Esophagus mucosa (tissue), 1 donor: ENCODE measurements at places on chromosomes 1 and 21. TPM values are rescaled to one million over a fixed set of nuclear protein-coding genes. Genes with fewer than 3 reads are reported as not detected.

GRCh38 chr21:18168108-18168507 lies 76.5 kb upstream of the CHODL start:
- ATAC-seq = peak; percentile 64

DNA sequence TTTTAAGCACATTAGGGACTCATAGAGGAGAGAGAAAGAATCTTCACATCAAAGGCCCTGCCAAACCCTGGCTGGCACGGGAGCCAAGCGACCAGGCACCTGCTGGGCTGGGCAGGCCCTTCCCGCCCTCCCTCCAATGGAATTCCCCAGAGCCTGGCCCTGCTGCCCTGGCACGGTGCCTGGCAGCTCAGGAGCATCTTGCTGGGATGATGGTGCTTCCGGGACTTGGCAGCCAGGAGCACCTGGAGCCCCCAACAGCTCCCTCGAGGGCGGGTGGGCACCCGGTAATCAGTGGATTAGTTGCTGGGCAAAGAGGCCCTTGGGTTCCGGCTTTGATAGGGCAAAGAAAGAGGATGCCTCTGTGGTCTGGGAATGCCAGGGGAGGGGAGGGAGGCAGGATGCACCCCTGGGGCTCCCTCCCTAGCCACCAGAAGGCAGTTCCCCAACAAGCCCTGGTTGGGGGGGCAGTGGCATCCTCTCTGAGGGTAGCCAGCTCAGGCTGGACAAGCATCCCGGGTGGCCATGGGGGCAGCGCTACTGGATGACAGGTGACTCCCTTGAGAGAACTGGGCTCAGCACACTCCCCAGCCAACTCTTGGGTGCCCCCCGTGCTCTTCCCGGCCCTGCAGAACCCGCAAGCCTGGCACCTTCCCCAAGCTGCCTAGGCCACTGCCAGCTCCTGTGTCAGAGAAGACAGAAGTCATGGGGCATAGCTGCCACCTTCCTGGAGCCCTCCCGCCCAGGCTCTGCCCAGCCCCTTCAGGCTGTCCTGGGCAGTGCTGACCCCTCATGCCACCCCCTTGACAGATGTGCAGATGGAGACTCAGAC lies 26.4 kb downstream of the KRTAP10-1 start:
- no peak for ATAC-seq

- no peak for ATAC-seq
Observed at GRCh38 chr1:82562448-82562847, 761.7 kb downstream of the ADGRL2 start.

DNA sequence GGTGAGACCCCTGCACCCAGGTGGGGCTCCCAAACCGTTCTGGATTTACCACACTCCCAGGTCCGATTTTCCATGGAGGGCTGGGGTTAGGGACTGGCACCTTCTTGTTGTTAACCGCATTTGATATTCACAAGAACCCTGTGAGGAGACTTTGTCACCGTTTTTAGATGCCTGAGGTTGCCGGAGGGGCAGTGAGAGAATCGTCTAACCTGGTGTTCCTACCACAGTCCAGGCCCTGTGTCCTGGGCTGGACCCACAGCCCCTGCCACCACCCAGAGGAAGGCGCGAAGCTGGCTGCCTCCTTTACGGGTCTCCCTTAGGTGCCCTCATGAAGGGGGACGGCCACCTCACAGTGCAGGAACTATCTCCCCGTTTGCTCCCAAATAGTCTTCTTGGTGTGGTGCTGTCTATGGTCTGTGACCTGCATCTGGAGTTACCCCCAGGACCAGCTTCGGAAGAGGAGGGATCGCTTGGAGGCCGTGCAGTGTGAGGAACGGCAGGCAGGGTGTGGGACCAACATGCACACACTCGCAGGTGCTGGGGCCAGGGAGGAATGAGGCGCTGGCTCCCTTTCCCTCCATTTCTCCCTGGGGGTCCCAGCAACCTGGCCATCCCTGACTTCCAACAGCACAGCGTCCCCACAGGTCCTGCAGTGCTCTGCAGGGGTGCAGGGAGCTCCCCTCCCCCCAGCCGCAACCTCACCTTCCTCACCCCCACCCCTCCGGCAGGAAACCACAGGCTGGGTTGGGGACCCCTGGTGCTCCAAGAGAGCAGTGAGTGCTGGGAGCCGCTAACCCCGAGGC lies 7.0 kb downstream of the SIM2 start:
- peak; percentile 14 for ATAC-seq

GRCh38 chr21:44551340-44551961 lies at the start of gene KRTAP10-2:
KRTAP10-2 (minus strand) TSS chr21:44551505; CDS start chr21:44551458, 47 bp downstream.
- peak; percentile 36 for ATAC-seq

The RALGPS2 gene
- 30.4 TPM for total RNA-seq

DNA sequence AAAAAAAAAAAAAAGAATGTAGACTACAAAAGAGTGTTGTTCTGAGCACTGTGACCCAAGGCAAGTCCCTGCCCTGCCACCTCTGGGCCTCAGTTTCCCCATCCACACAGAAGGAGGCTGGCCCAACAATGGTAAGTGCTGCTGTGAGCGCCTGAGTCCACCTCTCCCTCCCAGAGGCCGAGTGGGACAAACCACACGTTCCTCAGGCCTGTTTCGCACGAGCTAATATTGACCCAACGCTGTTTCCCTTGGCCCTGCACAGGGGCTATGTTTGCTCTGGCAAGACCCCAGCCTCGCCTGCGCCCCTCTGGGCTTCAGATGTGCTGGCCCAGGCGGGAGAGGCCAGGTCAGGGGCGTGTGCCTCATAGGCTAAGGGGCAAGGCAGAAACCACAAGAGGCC lies 12.6 kb upstream of the LAPTM5 start:
- no peak for ATAC-seq

The C1orf56 gene
- total RNA-seq = 1.3 TPM

GRCh38 chr1:198933515-198934222 lies 294.8 kb downstream of the PTPRC start:
- no peak for ATAC-seq

The OLFML2B gene
- 0.72 TPM for total RNA-seq

- ATAC-seq = no peak
Observed at GRCh38 chr21:36985751-36986594, 19.5 kb upstream of the HLCS start.

The CAMK2N1 gene
- 7.7 TPM for total RNA-seq

- no peak for ATAC-seq
Observed at GRCh38 chr1:98351561-98351960, 310.0 kb upstream of the SNX7 start.

- ATAC-seq = no peak
Observed at GRCh38 chr1:203090421-203091198, 4.8 kb upstream of the MYOG start.

- ATAC-seq = no peak
Observed at GRCh38 chr1:194151056-194151455, 964.6 kb upstream of the B3GALT2 start.

The NES gene
- total RNA-seq = 3.0 TPM

The C8A gene
- total RNA-seq = not detected

The GCSAML gene
- not detected for total RNA-seq

The PDIK1L gene
- total RNA-seq = 8.2 TPM

- no peak for ATAC-seq
Observed at GRCh38 chr1:108007070-108007469, 42.1 kb upstream of the VAV3 start.

DNA sequence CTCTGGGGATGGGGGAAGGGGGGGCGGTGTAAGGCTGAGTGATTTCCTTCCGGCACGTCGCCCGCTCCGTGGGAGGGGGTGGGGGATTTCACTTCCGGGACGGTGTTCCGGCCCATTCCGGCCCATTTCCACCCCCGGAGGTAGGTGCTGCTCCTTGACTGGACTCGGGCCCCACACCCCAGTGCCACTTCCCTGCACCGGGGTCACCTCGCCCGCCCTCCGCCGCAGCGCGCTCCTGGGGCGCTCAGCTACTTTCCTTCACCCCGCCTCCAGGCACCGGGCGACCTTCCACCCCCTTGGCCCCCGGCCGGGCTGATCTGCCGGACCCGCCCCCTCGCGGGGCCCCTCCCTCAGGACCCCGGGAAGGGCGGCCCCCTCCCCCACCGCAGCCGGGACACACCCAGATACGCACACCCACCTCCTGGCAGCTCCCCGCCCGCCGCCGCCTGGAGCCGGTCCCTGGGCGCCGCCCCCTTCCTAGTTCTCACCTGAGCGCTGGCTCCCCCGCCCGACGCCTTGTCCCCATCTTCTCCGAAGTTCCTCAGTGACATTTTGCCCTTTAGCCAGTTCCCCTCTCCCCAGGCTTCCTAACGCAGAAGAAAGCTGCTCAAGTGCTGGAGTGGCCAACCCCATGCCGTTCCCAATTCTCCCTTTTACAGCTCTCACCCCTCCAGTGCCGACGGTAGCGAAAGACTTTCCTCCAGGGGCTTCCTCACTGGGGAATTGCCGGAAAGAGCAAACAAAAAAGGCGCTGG lies at the start of gene ZBTB37:
Gene ZBTB37, plus strand, starts transcription at position 115 of the 755 bp plus-strand sequence. CDS start 1,846 bp downstream, outside the sequence.
- ATAC-seq = peak; percentile 90

GRCh38 chr1:53878492-53879105 lies 11.0 kb downstream of the YIPF1 start:
- ATAC-seq = no peak

DNA sequence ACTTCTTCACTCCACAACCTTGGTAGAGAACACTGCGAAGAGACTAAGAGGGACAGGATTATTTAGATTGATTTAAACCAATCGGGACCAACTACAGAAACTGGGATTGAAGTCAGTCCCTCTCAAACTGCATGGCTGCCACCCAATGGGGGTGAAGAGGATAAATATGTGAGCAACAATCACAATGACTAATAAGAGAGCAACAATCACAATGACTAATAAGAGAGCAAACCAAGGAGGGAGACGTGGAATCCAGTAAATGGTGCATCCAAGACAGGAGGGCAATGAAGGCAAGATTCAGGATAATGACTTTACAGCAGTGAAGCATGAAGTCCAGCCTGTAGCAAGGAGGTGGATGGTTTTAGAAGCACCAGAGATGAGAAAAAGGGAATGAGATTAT lies 322.8 kb downstream of the TTLL7 start:
- no peak for ATAC-seq

- ATAC-seq = no peak
Observed at GRCh38 chr1:181250038-181250437, 161.5 kb downstream of the IER5 start.

The PIGR gene
- total RNA-seq = 35.4 TPM

The RXRG gene
- 0.24 TPM for total RNA-seq

The HSD3B1 gene
- not detected for total RNA-seq
